ENCODE measurements at places on chromosomes 1 and 21. TPM values are rescaled to one million over a fixed set of nuclear protein-coding genes. Genes with fewer than 3 reads are reported as not detected.
A peak's percentile ranks its signal among the peaks of the same experiment; 100 is the strongest.

Gene CD2
- total RNA-seq, result not detected

Gene TNFRSF8
- total RNA-seq, result 1.2 TPM

Gene THEM5
- not detected for total RNA-seq

- DNase-seq, result no peak
Measured at GRCh38 chr1:8846263-8846662, 28.8 kb upstream of the RERE start.

DNA sequence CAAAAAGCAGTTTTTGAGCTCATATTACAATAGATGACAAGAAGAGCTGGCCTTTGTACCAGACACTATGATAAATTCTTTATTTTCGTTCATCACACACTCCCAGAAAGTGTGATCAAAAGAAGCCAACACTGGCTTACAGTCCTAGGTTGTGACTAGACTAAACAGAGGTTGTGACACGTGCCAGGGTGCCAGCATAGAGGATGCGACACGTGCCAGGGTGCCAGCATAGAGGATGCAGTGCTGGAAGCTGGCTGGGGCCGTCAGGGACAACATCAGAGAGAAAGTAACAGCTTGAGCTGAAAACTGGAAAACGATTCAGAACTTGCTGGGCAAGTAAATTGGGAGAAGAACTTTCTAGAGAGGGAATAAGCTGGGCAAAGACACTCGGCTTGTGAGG is 2.2 kb downstream of the MTARC1 start:
- no peak for DNase-seq

DNA sequence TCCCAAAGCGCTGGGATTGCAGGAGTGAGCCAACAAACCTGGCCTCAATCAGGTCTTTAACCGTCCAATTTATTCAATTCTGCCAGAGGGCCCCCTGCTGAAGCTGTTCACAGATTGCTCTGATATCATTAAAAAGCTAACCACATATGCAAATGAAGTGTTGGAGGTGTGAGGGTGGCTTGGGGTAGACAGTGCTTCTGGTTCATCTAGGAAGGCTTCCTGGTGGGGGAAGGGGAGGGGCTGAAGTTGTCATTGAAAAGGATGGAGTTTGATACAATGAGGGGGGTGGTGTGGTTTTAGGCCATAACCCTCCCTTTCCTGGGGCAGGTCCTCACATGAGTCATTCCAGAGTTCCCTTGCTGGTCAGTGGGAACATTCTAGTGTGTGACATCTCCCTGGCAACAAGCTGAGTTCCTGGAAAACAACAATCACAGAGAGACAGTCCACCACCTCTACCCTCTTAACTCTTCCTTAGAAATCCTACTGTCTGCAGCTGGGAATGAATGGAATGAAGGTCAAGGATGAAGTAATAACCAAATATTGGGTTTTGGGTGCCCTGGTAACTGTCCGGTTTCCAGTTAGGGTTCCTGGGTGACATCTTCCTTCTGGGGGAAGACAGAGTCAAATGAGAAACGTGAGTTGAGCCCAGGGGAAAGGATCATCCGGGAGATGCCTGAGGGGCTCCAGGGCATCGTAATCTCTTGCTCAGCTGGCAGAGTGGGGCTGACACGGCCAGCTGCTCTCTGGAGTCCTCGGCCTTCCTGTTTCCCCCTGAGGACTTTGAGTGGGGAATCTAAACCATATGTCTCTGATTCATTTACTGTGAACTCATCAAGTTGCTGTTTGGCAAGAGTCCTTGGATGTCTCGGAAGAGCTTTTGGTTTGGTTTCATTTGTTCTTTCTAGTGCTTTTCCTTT is 32.2 kb downstream of the BATF3 start:
- DNase-seq, result peak; percentile 97

DNA sequence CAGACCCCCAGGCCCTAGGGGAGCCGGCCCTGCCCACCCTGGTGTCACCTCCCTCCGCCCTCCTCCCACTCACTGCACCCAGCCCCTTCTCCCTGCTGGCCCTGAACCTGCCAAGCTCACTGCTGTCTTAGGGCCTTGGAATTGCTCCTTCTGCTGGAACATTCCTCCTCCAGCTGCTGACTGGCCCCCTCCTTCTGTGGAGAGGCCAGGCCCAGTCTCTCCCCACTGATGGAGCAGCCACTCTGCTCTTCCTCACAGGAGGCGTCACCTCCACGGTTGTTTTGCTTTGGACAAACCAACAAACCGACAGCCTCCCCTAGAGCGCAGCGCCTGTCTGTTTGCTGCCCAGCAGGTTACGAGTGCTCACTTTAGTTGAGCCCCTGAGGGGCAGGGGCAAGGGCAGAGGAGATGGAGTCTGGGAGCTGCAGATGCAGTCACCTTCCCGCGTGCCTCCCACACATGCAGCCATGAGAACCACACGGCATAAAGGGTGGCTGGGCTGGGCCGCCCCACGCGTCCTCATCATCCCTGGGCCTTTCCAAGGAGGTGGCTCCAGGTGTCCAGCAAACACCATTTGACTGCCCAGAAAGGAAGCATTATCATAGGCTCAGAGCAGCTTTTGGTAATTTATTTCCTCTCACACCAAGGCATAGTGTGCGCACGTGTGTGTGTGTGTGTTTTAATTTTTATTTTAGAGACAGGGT is 9.4 kb downstream of the OXCT2 start:
- DNase-seq, result no peak

Measured in kidney epithelial cell (primary cell).